ENCODE measurements at places on chromosomes 7 and 10.

GRCh38 chr7:128867842-128868623, 5.4 kb downstream of the ATP6V1F start:
- DNase-seq: no peak

GRCh38 chr7:117963264-117964197, 90.3 kb upstream of the CTTNBP2 start:
- DNase-seq: no peak

GRCh38 chr10:71214641-71215559, 2.5 kb downstream of the UNC5B start:
- DNase-seq: no peak

GRCh38 chr10:96831200-96831866, 765 bp upstream of the LCOR start:
- no peak for DNase-seq

- no peak for DNase-seq
Measured at GRCh38 chr7:29422829-29423228, 140.8 kb upstream of the PRR15 start.

DNA sequence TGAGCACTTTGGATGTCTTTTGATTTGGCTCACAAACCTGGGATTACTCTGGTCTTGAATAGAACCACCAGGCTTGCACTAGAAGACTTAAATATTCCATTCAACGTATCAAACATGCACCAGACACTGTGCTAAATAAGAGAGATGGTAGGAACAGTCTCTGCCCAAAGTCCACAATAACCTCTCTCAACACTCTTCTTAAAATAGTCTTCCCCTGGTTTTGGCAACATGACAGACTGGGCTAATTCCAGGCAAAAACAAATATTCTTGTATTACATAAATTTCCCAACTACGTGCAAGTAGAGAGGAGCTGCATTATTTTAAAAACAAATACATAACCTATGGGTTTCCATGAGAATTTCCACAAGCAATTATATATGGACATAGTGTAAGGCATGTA, 64.8 kb upstream of the PAPSS2 start:
- no peak for DNase-seq

Measured in AG20443 (cell line).